Erythroblast (primary cell): ENCODE measurements at places on chromosomes 1 and 21.

- DNase-seq = no peak
These were observed 9.7 kb downstream of the MYOG start for GRCh38 chr1:203076031-203076511.

DNA sequence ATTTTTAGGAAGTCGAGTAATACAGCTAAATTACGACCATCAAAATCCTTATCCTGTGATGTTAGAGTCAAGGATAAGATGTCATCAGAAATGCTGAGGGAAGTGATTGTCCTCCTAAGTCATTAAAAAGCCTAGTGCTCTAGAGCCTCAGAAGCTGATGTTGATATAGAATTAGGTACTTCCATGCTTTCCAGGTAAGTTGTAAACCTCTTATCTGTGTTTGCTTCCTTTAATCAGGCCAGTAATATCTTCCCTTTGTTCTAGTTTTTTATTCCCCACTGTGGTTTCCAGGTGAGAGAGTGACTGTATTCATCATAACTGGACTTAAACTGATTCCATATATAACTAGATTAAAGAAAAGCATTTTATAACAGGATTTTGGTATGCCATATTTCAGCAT is 44.4 kb downstream of the SMG7 start:
- DNase-seq = no peak

DNA sequence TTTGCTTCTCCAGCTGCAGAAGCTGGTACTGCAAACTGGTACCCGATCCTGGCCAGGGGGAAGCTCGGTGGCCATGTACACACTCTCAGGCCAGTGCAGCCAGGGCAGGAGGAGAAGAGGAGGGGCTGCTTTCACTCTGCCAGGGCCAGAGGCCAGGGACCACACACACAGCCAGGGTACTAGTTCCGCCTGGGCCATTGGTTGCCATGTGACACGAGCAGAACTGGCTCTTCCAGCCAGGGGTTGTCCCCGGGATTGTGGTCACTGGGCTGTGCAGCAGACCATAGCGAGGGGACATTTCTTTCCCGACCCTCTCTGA is 3.7 kb upstream of the SHISAL2A start:
- DNase-seq = no peak

- peak; percentile 92 for DNase-seq
These were observed 159.2 kb downstream of the RUNX1 start for GRCh38 chr21:34889676-34890469.

GRCh38 chr1:1079408-1080121 is 5.5 kb upstream of the RNF223 start:
- DNase-seq = peak; percentile 44

DNA sequence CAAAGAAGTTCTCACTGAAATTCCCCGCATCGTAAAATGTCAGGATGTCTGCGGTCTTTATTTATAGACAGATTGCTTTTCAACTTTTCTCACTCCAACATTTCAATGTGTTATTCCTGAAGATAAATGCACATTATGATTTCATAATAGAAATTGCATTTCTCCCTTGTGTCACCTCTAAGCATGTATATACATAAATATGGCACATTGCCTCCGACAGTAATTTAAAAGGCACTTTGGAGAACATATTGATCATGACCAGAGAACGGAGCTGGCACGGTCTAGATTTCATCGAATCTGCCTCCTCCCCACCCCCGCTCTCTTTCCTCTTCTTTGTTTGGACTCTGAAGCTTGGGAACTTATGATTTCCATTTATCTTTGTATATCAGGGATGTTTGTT is 54.9 kb upstream of the IGSF21 start:
- no peak for DNase-seq

GRCh38 chr1:40036574-40036973 is 4.0 kb upstream of the CAP1 start:
- DNase-seq = peak; percentile 93

GRCh38 chr1:5430136-5430535 is 562.1 kb downstream of the NPHP4 start:
- DNase-seq = no peak
